A172 (cell line): ENCODE measurements at places on chromosomes 1 and 21. TPM values are rescaled to one million over a fixed set of nuclear protein-coding genes. Genes with fewer than 3 reads are reported as not detected.

DLGAP3 gene
- total RNA-seq, result 0.72 TPM in 1 of 2 replicates, not detected in the other

GRIK1 gene
- not detected in 2 replicates for total RNA-seq

DNASE2B gene
- not detected in 2 replicates for total RNA-seq

FRRS1 gene
- 2.8 and 4.8 TPM in 2 replicates for total RNA-seq

HRNR gene
- total RNA-seq, result not detected in 2 replicates

S100A8 gene
- not detected in 2 replicates for total RNA-seq

TRPM2 gene
- total RNA-seq, result 0.98 and 1.9 TPM in 2 replicates

EPHB2 gene
- total RNA-seq, result 29.6 and 39.3 TPM in 2 replicates

TOR1AIP1 gene
- total RNA-seq, result 53.3 and 57.7 TPM in 2 replicates

MCOLN3 gene
- 19.3 and 22.4 TPM in 2 replicates for total RNA-seq

F13B gene
- total RNA-seq, result not detected in 2 replicates

KRTAP15-1 gene
- not detected in 2 replicates for total RNA-seq

RGS1 gene
- total RNA-seq, result not detected in 2 replicates

TNNT2 gene
- 0.45 and 2.9 TPM in 2 replicates for total RNA-seq

SLC25A34 gene
- total RNA-seq, result 1.1 TPM in 1 of 2 replicates, not detected in the other

UQCRHL gene
- 0.84 and 1.5 TPM in 2 replicates for total RNA-seq

IQGAP3 gene
- 58.9 and 66.2 TPM in 2 replicates for total RNA-seq

PTAFR gene
- total RNA-seq, result not detected in 2 replicates

IL20 gene
- total RNA-seq, result not detected in 2 replicates

MNDA gene
- not detected in 2 replicates for total RNA-seq

SIM2 gene
- total RNA-seq, result 0.86 and 5.1 TPM in 2 replicates

IVL gene
- not detected in 2 replicates for total RNA-seq

PEX10 gene
- total RNA-seq, result 17.0 and 24.0 TPM in 2 replicates

SAMSN1 gene
- not detected in 2 replicates for total RNA-seq

SMIM34 gene
- not detected in 2 replicates for total RNA-seq

GJA9 gene
- total RNA-seq, result not detected in 2 replicates

CLCA2 gene
- 0.22 and 0.24 TPM in 2 replicates for total RNA-seq

KIAA0040 gene
- 0.24 TPM in 1 of 2 replicates, not detected in the other for total RNA-seq

LRRC3 gene
- total RNA-seq, result 0.50 and 1.5 TPM in 2 replicates

PRDM16 gene
- 0.84 and 1.5 TPM in 2 replicates for total RNA-seq

POMGNT1 gene
- total RNA-seq, result 85.5 and 89.7 TPM in 2 replicates

RYR2 gene
- 2.3 and 3.2 TPM in 2 replicates for total RNA-seq

EXTL2 gene
- total RNA-seq, result 20.9 and 24.3 TPM in 2 replicates

TMIGD3 gene
- not detected in 2 replicates for total RNA-seq

SPRR1B gene
- not detected in 2 replicates for total RNA-seq

C1orf210 gene
- total RNA-seq, result not detected in 2 replicates

GNG12 gene
- total RNA-seq, result 189 and 195 TPM in 2 replicates
